ENCODE measurements at places on chromosomes 11 and 22.

DNA sequence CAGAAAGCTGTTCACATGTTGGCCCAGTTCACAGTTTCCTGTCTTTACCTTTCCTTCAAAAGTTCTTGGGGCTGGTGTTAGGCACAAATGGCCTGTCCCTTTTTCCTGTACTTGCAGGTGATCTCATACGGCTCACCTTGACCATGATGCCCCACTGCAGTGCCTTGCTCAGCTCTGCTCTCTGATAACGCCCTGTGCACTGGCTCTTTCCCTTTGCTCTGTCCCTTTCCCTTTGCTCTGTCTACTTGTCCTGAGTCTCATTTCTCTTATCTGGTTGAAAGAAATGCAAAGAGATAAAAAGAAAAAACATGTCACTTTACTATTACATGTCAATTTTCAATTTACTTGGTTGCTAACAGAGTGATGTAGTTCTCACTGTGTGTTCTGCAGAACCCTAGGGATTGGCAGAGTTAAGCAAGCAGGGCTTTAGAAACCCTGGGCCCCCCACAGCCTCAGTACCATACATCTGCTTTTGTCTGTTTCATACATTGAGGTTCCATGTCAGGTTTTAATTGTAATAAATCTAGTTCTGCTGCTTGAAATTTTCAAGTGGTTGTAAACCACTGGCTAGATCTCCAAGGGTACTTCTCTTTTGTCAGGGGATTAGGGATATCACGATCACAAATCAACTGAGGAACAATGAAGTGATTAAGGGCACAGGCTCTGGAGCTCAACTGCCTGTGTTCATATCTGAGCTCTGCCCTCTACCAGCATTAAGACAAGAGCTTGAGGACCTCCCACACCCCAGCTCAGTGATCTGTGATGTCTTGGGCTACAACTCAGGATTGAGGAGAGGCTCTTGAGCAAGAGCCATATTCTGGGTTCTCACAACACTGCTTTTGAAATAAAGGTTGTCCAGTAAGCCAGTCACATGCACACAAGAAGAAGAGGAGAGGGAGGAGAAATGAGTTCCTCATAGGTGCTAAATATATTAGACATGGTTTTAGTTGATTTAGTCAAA is 16.3 kb upstream of the SORL1 start:
- DNase-seq = no peak

DNA sequence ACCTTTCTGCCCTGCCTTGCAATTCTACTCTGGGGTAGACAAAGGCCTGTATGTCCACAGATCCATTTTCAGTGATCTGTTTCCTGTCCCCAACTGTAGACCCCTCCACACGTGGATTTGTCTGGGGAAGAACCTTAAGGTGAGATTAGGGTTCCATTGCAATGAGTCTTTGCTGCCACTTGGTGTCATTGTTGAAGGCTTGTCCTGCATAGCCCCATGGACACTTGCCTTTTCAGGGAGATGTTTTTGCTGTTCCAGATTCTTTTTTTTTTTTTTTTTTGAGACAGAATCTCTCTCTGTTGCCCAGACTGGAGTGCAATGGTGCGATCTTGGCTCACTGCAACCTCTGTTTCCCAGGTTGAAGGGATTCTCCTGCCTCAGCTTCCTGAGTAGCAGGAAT is 21.8 kb downstream of the SERPING1 start:
- no peak for DNase-seq

DNA sequence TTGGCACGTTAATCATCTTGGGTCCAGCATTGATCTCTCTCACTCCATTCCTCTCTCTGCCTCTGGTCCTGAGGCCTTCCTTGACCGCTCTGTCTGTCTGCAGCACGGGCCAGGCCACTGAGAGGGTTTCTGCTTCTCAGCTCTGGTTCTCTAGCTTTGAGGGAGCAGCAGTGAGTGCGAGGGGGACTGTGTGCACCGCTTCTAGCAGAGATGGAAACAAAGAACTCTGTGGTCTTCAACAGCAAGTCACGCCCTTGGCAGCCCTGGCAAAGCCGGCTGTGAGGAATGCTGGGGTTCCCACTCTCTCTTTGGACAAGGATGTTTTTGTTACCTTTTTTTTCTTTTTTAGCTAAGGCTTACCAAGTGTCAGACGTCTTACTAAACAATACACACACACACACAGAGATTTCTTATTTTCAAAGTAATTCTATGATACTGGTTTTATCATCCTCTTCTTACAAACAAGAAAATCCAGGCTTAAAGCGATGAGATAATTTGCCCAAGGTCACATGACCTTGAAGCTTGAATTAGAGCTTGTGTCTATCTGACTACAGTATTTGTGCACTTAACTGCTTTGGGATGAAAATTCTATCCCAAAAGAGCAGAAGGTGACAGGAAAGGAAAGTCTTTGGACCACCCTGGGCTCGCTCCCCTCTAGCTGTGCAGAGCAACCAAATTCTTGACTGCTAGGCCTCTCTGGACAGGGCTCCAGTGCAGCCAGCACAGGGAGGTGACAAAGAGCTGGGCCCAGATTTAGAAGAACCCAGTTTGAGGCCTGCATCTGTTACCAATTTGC is 293.2 kb downstream of the NTM start:
- DNase-seq = no peak

- DNase-seq = no peak
Observed at GRCh38 chr22:28589102-28589750, 90.4 kb downstream of the TTC28 start.

GRCh38 chr11:112780351-112781087 is 180.7 kb upstream of the NCAM1 start:
- no peak for DNase-seq

- no peak for DNase-seq
Observed at GRCh38 chr11:12723421-12724300, 49.4 kb downstream of the TEAD1 start.

GRCh38 chr11:82080160-82080559 is 653.5 kb downstream of the FAM181B start:
- no peak for DNase-seq

DNA sequence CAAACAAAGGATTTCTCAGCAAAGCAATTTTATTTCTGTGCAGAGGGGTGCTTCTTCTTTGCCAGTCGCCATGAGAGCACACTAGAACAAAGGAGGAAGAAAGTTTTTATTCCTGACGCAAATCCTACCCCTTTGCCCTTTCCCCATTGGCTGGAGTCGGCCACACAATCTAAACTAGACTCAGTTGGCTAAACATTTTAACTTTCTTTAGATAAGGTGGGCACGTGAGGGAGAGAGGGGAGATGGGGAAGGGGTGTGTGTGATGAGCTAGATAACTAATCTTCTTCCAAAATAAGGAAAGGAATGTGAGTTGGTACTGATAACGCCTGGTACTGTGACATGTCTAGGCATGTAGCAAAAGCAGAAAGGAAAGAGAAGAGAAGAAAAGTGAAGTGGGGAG is 626 bp downstream of the TRIM22 start:
- DNase-seq = no peak

DNA sequence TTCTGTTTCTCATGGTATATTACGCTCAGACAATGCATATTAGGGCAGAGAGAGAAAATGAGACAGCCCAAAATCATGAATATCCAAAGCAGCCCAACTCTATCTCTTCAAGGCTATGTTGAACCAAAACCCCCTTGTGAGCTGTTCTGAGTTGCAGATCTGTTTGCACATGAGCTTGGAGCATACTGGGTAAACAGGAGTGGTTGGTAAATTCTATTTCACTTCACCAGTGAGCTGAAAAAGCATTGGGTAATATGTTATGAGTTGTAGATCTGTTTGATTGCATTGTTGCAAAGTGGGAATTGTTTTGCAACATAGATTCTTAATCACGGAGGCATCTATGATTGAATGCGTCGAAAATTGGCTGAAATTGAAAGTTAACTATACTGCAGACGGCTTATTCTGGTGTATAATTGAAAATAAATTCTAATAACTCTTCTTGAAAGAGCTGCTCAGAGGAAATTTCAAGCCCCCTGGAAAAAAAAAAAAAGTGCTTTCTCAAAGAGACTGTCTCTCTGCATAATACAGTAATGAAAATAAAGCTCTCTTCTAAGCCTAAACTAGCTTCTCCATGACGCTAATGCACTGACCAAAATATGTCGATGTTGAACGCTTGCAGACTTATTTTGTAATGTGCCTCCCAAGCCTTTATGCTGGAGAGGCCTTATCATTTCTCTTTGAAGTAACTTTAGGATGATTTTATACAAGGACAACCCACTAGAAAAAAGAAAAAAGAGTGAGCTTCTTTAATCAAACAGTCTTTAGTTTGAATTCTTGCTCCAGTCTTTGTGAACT is 263.7 kb downstream of the NTM start:
- DNase-seq = no peak

- no peak for DNase-seq
Observed at GRCh38 chr22:27905653-27906052, 13.4 kb downstream of the PITPNB start.

DNA sequence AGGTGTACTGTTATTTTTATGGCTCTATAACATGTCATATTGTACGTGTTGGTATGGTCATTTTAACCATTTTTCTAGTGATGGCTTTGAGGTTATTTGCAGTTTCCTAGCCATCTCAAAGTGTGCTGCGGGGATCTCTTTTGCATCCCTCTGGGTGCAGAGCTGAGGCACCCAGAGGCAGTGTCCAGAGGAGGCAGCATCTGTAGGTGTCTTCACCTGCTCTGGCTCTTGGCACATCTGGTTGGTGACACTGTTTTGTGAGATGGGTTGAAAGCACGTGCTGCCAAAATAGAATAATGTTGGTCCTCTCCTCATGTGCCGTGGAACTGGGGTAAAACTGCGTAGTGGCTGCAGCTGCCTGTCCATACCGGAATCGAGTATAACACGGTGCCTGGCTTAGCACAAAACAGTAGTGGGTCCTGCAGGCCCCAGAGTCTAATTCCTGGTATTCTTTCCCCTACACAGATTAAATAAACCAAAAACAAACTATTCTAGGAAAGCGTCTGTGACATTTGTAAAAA is 12.9 kb downstream of the NEAT1 start:
- no peak for DNase-seq
